Stimulated activated CD4-positive, alpha-beta T cell treated with anti-CD3 and anti-CD28 coated beads, Interleukin-12 subunit alpha, Interleukin-12 subunit beta, amount 100 ng/mL, for 4 hours (primary cell): ENCODE measurements at places on chromosomes 2 and 18.

DNA sequence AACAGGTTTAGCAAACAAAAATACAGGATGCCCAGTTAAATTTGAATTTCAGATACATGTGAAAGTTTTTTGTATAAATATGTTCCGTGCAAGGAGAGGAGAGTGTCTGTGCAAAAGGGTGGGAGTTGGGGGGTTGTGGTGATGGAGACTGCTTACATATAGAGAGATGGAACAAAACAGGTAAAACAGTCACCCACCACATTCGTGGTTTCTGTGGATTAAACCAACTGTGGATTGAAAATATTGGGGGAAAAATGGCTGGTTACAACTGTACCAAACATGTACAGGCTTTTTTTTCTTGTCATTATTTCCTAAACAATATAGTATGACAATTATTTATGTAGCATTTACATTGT lies 245.7 kb downstream of the TNS1 start:
- DNase-seq: no peak

DNA sequence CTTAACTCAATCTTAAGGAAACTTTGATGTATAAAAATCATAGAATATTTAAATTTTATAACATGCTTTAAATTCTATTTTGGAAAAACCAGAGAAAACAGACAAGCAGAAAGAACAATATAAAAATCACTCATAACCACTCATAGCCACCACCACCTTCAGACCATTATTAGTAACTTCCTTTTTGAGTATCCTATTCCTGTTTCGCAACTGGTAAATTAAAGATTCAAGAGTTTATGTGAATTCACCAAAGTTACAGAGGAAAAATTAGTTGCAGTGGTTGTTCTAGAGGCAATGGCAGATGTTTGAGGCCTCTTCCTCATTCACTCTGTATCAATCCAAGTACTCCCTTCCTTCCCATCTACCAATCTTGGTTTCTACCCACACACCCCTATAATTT lies 49.3 kb upstream of the PROKR1 start:
- DNase-seq: no peak

- no peak for DNase-seq
These were observed 58.0 kb upstream of the ARL5A start for GRCh38 chr2:151886241-151886640.

DNA sequence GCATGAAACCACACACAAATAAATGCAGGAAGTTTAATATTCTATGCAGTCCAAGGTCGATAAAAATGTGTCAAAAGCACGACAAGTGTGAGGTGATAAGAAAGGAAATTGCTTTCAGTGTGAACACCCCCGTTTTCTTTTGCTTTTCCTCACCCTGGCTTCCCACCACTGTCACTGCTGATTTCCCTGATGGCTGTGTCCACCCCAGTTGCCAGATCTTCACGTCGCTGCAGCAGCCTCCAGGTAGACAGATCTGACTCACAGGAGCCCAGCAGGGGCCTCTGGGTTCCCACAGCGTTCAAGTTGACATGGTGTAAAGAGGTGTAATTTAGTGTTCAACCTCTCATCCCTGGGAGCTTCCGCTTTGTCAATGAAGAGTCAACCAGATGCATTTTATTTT lies 128.0 kb upstream of the TACR1 start:
- no peak for DNase-seq

GRCh38 chr18:3924455-3924854 lies 474.5 kb downstream of the TGIF1 start:
- no peak for DNase-seq

DNA sequence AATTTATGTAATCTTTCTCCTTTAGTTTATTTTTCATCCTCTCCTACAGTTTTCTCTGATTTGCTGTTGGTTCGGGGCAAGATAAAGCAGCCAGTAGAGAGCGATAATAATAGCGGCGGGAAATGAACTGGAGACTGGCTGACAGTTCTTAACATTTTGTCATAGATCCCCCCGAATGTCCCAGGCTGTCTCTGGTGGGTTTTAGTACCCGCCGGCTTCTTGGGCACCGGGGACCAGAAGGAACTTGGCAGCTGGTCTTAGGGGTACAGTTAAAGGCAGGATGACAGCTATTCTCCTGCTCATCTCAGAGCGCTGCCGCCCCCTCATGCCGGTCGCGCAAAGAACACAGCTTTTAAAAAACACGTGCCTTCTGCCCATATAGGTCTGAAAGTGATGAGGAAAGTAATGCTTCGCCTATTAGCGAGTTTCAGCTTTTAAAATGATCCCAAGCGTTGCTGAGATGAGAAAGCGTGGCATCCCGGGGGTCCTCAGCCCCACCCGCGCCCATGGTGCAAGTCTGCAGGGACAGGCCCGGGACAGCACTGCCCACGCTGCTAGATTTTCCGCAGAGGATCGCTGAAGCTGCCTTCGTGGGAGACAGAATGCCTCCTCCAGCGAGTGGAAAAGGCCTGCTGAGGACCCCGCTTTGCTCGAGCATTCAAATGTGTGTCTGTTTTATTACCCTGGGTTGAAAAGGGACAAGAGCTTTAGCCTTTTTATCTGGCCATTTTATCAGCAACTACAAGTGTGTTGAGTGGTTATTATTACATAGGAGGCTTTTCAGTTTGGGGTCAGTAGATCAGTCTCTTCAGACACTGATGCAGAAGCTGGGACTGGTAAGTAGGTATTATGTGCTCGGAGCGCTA lies 3.8 kb downstream of the ONECUT2 start:
- no peak for DNase-seq

DNA sequence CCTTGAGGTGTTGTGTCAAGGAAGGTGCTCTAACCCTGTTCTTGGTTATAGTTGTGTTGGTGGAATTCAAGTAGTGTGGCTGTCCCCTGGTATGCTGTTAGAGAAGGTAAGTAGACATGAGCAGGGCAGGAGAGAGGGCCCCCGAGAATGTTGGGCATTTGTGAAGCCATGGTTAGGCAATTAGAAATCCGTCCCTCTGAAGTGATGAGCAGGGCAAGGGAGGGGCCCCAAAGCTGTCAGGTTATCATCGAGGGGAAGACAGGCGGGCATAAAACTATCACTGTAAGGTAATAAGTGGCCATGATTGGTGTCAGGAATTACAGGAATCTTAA lies 5.2 kb downstream of the XRCC5 start:
- DNase-seq: no peak

GRCh38 chr2:164561416-164561815 lies 59.9 kb downstream of the GRB14 start:
- DNase-seq: no peak

DNA sequence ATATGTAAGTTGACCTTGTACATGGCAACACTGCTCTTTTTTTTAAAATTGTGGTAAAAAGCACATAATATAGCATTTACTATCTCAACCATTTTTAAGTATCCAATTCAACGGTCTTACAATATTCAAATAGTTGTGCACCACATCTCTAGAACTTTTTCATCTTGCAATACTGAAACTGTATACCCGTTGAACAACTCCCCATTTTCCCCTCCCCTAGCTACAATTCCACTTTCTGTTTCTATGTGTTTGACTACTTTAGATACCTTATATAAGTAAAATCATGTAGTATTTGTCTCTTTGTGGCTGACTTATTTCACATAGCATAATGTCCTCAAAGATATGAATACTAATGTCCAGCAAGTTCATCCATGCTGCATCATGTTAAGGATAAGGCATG lies 452.1 kb downstream of the TXNL1 start:
- no peak for DNase-seq

DNA sequence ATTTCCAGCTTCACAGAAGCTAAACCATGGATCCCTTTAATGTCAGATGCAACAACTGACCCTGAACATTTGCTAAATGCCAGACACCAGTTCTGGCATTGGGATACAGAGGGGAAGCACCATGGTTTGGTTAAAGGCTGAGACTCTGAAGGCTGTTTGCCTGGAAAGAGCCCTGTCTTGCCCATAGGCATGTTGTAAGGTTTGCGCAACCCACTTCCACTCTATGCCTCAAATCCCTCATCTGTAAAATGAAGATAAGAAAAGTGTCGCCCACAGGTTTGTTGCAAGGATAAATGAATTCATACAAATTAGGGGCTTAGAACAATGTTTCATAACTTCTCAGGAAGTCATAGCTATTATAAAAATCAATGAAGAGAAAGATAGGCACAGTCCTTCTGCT lies 380.9 kb upstream of the GYPC start:
- DNase-seq: no peak

DNA sequence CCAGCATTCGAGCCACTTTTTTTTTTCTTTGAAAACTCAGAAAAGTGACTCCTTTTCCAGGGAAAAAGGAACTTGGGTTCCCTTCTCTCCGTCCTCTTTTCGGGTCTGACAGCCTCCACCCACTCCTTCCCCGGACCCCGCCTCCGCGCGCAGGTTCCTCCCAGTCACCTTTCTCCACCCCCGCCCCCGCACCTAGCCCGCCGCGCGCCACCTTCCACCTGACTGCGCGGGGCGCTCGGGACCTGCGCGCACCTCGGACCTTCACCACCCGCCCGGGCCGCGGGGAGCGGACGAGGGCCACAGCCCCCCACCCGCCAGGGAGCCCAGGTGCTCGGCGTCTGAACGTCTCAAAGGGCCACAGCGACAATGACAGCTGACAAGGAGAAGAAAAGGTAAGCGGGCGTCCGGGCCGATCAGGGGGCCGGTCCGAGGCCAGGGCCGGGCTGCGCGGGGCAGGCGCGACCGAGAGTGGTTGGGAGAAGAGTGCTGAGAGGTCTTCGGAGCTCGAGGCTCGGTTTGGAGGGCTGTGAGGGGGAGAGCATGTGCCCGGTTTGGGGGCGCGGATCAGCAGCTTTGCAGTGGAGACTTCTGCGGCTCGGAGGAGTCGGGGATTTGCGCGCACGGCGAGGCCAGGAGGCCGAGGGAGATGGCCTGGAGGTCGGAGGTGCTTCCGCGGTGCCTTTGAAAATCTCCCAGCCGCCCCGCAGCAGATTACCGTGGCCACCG lies 502 bp downstream of the EPAS1 start:
- peak; percentile 66 for DNase-seq

- no peak for DNase-seq
These were observed 90.5 kb upstream of the UPP2 start for GRCh38 chr2:158011055-158011771.

DNA sequence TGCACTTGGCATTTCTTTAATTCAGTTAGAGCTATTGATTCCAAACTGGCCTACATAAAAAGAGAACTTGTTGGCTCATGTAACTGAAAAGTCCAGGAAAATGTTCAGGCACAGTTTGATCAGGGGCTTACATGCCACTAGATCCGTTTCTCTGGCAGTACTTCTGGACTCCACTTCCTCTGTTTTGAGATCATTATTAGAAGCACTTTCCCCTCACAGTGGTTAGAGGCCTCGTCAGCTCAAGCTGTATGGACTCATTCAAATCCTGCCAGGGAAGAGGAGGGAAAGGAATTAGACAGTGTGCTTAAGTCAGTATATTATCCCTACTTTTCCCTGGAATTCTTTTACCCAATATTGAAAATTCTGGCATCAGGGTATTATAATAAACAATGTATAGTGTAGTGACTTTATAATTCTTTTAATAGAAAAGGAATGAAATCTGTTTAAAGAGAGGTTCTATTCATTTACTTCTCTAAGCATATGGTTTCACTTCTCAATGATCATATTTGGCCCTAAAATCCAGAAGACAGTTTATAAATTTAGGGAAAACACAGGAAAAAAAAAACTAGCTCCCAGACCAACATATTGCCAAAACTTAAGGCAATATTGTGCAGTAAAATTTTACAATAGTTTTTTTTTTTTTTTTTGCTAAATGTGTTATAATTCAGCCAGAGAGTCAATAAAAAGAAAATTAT lies 92.0 kb downstream of the ARMC9 start:
- DNase-seq: no peak

- DNase-seq: no peak
These were observed 437.1 kb downstream of the BCL11A start for GRCh38 chr2:60116161-60116875.

DNA sequence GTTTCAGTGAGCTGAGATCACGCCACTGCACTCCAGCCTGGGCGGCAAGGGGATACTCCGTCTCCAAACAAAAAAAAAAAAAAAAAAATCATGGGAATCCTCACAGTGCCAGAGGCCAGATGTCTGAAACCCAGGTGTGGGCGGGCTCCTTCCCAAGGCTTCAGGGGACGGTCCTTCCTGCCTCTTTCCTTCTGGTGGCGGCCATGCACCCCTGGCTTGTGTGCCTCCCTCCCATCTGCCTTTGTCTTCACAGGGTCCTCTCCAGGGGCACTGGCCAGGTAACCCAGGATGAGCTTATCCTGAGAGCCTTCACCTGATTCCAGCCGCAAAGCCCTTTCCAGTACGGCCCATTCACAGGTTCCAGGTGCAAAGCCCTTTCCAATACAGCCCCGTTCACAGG lies 40.9 kb upstream of the GPC1 start:
- DNase-seq: no peak

- DNase-seq: no peak
These were observed 40.6 kb downstream of the GEMIN6 start for GRCh38 chr2:38818565-38818964.

DNA sequence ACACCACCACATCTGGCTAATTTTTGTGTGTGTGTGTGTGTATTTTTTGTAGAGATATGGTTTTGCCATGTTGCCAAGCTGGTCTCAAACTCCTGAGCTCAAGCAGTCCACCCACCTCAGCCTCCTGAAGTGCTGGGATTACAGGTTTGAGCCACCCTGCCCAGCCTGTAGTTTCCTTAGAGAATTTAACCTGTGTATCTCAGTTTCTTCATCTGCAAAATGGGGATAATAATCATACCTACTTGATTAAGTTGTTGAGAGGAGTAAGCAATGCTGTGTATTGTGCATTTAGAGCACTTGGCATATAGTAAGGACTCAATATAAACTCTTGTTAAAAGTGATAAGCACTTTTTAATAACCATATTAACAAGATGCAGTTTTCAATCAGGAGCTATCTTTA lies 6.3 kb upstream of the SANBR start:
- DNase-seq: no peak

GRCh38 chr2:28381225-28382180 lies 11.2 kb upstream of the FOSL2 start:
- DNase-seq: no peak

DNA sequence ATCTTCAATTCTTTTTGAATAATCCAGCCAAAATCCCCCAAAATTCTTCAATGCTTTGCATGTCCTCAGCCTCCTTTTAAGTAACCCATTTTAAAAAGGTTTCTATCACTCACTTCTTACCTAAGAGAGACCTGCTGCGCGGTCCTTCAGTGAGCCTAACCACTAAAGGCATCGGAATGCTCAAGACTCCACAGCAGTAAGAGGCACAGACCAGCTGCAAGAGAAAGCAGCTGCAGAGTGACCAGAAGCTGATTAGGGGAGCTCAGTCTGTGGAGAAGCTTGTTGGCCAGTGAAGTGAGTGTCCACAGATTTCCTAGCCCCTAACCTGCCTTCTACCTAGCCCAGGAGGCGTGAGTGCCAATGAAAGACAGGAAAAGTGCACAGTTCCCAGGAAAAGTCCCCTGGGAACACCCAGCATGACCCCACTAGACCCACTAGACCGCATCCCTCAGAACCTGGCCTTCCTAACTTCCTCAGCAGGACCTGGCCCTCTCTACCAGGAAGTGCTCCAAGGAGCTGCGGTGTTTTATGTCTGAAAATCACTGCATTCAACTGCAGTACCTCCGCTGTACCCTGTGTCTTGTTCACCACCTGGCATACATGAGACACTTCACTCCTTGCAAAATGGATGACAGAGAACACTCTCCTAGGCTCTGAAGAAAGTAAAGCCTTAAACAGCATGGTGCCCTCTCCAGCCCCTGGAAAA lies 10.1 kb downstream of the MBOAT2 start:
- DNase-seq: no peak
